ENCODE measurements at places on chromosomes 5 and 9.

GRCh38 chr5:122465031-122465577 lies 153.1 kb downstream of the SNCAIP start:
- no peak for DNase-seq

- DNase-seq, result no peak
Measured at GRCh38 chr5:17666726-17667235, 32.5 kb downstream of the TAF11L14 start.

GRCh38 chr9:69009708-69010107 lies 4.2 kb downstream of the PRKACG start:
- DNase-seq, result no peak

- no peak for DNase-seq
Measured at GRCh38 chr5:114324282-114324681, 37.6 kb upstream of the KCNN2 start.

DNA sequence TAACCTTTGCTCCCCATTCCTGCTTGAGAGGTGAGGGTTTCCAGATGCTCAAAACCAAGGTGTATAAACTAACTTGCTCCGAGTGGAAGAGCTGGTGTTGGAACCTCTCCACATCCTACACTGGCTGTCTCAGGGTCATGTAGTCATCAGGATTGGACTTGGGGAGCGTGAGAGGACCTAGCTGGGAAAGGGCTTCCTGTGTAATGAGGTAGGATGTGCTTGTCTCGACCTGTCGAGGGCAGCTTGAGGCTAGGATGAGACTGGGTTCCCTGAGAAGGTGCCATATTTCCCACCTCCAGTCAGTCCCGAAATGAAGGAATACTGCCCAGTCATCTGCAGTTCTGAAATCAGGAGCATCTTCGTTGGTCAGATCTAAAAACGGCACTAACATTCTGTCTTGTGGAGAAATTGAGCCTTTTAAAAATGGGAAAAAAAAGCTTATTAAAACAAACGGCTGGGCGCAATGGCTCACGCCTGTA lies 1.3 kb downstream of the CCNI2 start:
- DNase-seq, result no peak

GRCh38 chr9:86575137-86575536 lies 220.9 kb upstream of the TUT7 start:
- DNase-seq, result no peak

DNA sequence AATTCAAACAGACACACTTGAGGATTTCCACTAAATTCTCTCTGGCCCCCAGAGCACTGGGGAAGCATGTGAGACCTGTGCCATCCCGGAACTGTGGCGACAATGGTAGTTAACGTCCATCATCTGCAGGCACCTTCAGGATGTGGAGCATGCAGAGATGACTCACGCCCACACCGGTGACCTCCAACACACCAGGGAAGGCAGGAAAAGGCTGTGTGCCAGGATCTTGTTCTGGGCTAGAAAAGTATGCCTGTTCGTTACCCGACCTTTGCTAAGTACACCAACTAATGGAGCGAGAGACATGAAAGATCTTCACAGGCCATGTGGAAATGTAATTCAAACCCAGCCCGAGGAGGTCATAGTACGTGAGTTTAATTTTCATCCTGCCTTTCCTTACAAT lies 208.8 kb downstream of the MELK start:
- DNase-seq, result no peak

DNA sequence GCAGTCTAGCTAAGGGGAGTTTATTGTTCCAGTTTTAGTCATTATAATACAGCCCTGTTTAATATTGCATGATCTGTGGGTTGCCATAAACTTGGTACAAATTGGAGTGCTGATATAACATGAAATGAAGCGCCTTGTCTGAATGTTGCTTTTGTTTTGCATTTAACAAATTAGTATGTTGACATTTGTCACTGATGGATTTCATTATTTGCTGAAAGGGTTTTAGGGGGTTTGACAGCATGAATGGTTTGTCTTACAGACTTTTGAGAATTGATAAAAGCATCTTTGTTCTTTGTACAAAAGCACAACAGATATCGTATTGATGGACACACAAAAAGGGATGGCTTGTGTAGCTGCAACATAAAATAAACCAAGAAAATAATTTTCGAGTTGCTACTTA lies 178.3 kb downstream of the AOPEP start:
- DNase-seq, result no peak

DNA sequence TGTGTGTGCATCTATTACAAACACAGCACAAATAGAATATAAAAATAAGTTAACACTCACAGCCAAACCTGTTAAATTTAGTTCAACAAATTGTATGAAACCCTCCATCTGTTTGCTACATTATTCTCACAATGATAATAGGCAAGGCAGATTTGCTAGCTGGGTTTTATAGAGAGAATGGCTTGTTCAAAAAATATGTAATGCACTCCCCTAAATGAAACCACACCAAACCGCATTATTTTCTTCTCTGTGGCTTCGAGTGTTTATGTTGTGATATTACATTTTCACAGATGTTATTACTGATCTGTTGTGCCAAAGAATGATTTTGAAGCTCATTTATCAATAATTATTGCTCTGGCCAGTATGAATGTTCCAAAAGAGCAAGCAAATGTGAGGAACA lies 92.9 kb downstream of the SPATA31D1 start:
- no peak for DNase-seq

GRCh38 chr5:111099058-111099778 lies 7.1 kb downstream of the WDR36 start:
- no peak for DNase-seq

DNA sequence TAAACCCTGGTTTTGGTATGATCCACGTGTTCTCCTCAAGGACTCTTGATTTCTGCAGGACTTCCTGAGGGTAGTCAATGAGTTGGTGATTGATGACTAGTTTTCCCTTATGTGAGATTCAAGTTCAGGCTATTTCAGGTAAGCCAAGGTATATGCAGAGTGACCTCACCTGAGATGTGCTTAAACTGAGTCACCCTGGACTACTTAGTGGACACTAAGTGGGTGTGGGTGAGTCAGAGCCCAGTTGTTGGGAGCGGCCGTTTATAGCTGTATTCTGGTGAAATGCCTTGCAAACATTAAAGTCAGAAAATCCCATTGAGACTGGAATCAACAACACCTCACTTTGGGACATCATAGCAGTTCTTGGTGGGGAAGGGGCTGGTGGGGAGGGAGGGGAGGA lies 62.9 kb downstream of the SLC28A3 start:
- DNase-seq, result no peak

DNA sequence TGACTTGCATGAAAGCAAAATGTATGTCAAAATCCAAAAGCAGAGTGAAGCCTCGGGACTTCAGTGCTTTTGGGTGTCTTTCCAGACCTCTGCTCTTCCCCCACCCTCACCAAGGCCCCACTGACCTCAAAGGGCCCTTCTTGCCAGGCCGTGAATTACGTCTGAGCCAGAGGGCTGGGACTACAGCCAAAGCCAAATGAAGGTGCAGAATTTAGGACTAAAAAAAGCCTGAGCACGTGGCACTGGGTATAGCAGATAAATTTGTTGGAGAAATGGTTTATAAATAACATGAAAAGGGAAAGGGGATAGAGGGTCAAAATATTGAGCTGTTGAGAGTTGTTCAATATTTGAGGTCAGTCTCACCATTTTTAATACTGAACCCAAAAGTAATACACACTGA lies 163.4 kb downstream of the GHR start:
- no peak for DNase-seq

DNA sequence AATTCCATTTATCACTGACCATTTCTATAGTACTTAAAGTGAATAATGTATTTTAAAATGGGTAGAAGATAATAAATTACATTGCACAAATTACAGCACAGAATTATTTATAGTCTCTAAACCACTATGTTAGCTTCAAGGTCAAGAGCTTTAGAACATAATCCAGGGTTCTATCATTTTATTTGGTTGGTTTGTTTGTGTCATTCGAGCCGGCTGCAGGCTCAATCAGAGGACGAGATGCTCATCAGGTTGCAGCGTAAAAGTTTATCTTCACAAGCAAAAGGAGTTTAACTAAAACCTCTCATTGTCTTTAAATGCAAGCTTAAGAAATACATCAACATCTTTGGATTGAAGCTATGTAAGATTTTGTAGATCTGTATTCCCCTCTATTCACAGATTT lies 523.8 kb downstream of the EFNA5 start:
- DNase-seq, result no peak

GRCh38 chr9:4116723-4117460 lies 183.0 kb downstream of the GLIS3 start:
- no peak for DNase-seq

DNA sequence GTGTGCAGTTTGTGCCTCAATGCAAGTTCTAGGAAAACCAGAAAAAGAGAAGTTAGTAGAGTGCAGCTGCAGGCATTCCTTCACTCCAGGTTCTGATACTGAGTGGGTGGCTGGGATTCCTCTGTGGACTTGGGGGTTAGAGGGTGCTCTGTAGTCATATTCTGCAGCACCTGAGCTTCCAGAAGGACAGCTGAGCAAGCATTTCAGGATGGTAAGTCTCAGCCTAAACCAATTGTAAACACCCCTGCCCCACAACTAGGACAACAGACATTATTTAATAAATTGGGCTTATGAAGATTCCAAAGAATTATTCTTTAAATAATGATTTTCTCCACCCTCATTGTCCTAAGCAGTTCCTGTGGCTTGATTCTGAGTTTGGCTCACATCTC lies 9.1 kb downstream of the FAXDC2 start:
- no peak for DNase-seq

GRCh38 chr9:26159575-26160392 lies 481.5 kb upstream of the TUSC1 start:
- DNase-seq, result no peak

DNA sequence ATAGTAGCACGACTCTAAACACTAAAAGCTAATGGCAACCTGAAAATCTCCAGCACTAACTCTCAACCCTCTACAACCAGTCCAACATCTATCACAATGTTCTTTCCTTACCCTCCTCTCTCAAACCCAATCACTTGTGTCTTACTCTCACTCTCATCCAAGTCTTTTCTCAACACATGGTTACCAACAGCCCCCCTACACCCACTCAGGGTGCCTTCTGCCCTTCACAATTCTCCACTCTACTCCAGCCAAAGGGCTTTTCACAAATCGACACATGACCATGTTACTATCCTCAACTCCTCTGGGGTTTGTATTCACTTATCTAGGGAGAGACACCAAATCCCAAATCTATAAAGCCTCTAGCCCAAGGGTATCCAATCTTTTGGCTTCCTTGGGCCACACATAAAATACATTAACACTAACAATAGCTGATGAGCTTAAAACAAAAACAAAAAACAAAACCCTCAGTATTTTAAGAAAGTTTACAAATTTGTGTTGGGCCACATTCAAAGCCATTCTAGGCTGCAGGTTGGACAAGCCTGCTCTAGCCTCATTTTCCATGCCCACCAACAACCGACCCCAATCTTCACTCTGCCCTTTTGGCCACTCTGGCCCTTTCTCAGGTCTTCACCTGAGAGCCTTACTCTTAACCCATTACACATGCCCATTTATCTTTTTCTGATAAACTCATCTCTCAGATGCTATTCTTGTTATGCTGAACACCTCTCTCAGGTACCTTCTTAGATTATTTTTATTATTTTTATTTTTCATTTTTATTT lies 11.7 kb downstream of the HSPA9 start:
- DNase-seq, result no peak

DNA sequence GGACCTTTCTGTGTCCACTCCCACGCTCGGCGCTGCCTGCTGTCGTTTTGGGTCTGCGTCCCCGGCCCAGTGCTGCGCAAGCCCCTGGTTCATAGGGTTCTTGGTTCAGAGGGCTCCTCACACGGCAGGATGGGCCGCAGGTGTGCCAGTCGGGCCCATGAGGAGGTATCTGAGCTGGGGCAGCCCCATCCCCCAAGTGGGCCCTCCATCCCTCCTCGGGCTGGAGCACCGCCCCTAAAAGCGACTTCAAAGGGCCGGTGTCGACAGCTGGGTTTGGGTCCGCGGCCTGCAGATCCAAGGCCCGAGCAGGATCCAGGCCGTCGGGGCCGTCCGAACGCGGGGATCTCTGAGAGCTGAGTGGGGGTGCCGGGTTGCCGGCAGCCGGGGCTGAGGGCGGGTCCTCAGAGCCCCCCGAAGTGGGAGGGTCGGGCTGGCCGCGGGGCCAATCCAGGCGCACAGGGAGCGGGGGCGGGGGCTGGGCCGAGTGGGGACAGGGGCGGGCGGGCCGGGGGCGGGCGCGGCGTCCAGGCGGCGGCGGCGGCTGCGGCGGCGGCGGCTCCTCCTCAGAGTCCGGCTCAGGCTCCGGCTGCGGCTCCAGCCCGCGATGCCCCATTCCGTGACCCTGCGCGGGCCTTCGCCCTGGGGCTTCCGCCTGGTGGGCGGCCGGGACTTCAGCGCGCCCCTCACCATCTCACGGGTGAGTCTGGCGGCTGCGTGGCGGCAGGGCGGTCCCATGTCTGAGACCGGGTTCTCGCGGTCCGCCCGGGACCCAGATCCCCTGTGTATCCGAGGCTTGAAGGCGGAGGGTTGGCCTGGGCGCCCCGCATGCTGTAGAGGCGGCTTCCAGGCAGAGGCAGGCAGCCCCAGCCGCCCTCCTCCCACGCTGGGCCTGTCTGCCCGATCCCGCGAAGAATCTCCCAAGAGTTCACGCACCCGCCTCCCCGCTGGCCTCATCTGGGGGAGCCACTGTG lies at the start of gene PDLIM4:
Gene PDLIM4 (plus strand): TSS at position 566 of the 971 bp plus-strand sequence. CDS start 39 bp downstream, at position 605.
- no peak for DNase-seq

GRCh38 chr5:141208478-141208877 lies at the start of gene PCDHB12:
Gene PCDHB12 (plus strand): TSS chr5:141208719. CDS start chr5:141208908, 189 bp downstream.
- no peak for DNase-seq
